HTR-8/SVneo (cell line): ENCODE measurements at places on chromosomes 6 and 20.

- DNase-seq = peak; percentile 96
These were observed 16.0 kb upstream of the PI16 start for GRCh38 chr6:36938536-36938935.

DNA sequence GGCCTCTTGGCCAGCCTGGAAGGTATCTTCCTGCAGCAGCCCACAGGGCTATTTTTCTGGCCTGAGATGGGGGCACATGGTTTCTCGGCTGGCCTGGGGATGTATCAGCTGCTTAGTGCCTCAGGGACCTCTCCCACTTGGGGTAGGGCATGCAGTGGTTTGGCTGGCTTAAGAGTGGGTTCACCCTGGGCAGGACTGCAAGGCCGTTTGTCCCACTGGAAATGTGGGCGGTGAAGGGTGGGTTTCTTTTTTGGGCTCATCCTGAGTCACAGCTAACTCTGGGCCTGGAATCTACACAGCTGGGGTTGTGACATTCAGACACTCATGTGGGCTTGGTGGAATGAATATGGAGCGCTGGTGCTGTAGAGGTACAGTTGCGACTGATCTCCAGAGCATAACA is 62.0 kb downstream of the CDH26 start:
- DNase-seq = no peak

DNA sequence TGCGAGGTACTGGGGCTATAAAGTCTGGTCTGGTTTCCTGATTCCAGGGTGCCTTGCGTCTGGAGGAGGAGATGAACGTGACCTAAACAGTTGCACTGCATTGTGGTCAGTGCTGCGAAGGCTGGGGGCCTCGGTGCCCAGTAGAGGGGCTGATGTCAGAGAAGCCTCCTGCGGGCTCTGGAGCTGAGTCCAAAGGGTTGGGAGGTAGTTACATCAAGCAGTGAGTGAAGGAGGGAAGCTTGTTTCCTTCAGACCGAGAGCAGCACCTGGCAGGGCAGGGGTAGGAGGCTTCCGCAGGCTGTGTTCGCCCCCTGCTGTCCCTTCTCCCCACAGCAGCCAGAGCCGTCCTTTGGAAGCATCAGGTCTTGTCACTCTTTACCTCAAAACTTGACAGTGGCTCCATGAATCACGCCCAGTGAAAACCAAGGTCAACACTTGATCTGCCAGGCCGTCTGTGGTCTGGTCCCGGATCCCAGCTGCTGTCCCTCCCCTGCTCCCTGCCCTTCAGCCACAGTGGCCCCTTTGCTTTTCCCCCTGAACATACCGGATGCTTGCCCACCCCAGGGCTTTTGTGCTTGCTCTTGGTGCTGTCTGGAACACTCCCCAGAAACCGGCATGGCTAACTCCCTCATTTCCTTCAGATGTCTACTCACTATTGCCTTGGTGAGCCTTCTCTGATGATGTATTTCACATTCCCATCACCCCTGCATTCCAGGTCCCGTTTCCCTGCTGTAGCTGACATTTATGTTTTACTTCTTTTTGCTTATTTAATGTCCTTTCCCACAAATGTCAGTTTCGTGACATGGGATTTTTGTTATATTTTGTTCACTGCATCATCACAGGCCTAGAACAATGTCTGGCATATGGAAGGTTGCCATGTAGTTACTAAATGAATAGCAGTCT is 7.0 kb downstream of the DYNLRB1 start:
- peak; percentile 63 for DNase-seq

GRCh38 chr6:79146421-79146820 is 68.4 kb upstream of the PHIP start:
- DNase-seq = no peak

GRCh38 chr6:149332602-149333265 is 15.2 kb downstream of the TAB2 start:
- DNase-seq = no peak

DNA sequence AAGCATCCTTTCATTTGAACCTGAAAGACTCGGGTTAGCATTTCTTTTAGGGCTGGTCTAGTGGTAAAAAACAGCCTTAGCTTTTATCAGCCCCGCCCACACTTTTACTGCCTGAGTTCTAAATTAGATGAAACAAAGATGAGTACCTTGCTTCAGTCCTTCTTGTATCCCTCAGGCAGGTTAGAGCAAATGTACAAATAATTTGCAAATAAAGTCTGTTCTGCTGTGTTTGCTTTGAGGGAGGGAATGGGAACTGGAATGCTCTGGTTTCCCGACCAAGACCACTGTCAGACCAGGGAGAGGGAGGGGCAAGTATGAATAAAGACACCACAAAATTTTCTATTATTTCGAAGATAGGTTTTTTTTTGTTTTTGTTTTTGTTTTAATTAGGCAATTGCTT is 85.5 kb upstream of the FLRT3 start:
- no peak for DNase-seq

DNA sequence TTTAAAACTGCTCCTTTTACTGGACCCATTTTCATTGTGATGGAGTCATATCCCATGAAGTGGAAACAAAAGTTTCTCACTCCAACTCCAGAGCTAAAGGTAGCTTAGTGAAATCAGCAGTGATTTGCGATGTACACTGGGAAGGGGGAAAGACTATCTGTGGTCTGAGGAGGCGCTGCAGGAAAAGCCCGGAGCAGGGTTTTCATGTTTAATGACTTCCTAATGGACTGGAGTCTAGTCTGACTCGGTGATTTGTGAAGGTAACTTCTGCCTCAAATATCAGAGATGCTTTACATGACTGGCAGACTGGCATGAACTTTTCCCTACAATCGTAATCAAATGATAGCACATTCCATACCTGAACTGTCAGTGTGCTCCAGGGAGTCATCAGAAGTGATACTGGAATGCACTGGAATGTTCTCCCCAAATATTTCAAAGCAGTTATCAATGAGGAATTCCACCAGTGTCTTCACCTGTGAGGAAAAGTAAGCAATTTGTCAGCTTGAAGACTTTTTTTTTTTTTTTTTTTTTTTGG is 7.0 kb downstream of the TAGAP start:
- DNase-seq = no peak

DNA sequence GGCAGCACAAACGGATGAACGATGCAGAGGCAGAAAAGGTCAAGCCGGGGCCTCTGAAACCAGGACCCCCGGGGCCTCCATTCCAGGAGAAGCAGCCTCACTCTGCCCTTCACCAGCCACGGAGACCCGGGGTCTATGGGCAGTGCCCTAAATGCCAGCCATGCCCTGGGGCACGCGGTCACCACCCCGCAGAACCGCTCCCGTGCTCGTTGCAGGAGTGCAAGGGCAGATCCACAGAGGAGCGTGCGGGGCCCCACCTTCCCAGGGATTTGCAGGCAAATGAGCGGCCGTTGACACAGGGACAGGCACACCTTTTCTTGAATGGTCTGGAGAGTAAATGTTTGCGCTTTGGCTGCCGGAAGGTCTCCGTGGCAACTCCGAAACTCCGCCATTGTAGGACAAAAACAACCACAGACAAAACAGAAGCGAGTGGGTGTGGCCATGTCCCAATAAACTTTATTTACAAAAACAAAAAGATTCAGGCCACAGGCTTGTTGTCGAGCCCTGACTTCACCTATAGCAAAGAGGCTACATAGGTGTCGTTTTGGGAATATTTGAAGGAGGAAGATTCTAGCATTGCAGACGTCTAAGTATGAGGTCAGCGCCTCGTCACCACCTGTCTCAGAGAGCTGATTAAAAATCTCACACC is 163.3 kb downstream of the TAF4 start:
- DNase-seq = no peak

DNA sequence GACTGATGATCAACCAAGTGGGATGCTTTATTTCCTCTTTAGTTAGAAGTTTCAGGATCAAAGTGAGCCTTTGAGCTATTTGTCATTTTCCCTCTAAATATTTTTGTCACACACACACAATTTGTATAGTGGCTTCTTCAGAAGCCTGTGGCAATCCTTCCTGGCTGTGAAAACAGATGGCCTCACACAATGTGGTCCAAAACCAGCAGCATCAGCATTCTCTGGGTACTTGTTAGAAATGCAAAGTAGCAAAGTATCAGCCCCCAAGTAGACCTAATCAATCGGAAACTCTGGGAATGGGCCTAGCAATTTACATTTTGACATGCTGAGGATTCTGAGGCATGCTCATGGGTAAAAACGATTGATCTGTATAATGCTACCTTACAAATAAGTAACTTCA is 115.9 kb downstream of the PAX1 start:
- DNase-seq = no peak

DNA sequence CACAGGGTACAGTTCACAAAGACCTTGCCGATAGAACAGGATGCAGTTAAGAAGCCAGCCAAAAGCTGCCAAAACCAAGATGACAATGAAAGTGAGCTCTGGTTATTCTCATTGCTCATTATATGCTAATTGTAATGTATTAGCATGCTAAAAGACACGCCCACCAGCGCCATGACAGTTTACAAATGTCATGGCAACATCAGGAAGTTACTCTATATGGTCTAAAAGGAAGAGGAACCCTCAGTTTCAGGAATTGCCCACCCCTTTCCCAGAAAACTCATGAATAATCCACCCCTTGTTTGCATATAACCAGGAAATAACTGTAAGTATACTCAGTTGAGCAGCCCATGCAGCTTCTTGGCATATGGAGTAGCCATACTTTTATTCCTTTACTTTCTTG is 748.7 kb downstream of the QKI start:
- no peak for DNase-seq

DNA sequence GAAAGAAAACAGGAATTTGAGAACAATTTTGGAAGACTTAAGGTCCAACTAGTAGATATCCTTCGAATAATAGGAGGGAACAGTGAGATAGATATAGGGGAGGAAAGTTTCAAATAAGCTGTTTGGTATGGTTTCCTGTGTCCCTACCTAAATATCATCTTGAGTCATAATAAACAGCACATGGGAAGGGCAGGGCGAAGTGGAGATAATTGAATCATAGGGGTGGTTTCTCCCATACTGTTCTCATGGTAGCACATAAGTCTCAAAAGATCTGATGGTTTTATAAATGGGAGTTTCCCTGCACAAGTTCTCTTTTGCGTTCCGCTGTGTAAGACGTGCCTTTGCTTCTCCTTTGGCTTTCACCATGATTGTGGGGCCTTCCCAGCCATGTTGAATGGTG is 39.5 kb upstream of the ENPP5 start:
- DNase-seq = no peak

DNA sequence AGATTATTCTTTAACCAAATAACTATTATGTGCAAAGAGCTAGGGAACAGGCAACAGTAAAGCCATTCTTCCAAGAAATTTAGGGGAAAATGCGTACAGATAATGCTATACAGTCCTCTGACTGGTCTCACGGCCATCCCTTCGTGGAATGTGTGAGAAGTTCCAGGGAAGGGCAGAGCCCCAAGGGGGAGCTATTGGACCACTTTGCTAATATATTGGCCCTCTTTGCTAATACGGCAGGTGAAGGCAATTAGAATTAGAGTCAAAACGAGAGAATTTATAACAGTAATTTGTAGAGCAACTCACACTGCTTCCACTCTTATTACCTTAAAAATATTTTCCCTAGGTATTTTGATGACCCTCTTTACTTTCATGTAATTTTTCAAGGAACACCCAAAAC is 140.4 kb downstream of the IMPG1 start:
- DNase-seq = no peak

GRCh38 chr20:3825526-3825925 is 5.2 kb downstream of the AP5S1 start:
- no peak for DNase-seq

DNA sequence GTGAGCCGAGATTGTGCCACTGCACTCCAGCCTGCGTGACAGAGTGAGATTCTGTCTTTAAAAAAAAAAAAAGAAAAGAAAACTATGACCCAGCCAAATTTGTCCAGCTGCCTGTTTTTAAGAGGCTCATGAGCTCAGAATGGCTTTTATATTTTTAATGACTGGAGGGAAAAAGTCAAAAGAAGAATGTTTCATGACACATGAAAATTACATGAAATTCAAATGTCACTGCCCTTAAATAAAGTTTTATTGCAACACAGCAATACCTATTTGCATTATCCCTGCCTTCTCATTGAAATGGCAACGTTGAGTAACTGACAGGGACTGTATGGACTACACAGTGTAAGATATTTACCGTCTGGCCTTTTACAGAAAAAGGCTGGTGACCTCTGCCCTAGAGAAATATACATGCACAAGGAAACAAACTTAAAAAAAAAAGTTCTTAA is 11.4 kb downstream of the SENP6 start:
- no peak for DNase-seq

- no peak for DNase-seq
These were observed 190.2 kb downstream of the ARHGAP18 start for GRCh38 chr6:129519750-129520149.

DNA sequence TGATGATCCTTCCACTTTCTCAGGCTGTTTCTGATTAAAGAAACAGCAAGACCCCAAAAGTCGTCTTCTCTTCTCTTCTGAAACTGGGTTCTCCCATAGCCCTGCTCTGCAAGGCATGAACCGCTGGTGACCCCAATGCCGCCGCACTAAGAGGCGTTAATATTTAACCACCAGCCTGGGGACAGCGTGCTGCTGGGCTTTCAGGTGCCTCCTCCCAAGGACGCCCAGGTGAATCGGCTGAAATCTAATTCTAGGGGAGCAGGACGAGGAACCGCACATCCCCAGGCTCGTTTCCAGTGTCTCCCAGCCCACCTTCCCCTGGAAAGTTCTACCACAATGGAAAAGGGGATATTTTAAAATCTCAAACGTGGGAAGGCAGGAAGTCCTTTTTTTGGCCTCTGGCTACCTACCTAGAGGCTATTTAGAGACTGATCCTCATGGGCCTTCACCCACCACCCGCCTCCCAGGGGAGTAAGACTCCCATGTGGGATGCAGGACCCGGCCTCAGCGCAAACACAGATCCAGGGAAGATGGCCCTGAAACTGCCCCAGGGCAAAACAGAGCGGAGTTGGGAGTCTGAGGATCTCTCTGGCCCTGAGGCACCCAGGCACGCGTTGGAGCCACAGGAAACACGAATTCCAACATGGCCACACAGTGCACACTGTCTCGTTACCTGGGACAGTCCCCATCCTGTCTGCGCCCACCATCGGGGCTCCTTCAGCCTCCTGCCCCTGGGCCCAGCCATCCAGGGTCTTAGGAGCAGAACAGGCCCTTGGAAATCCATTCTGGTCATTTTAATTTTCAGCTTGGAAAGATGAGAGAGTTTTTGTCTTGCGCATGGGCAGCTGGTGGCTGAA is 56.2 kb downstream of the BMP7 start:
- no peak for DNase-seq

DNA sequence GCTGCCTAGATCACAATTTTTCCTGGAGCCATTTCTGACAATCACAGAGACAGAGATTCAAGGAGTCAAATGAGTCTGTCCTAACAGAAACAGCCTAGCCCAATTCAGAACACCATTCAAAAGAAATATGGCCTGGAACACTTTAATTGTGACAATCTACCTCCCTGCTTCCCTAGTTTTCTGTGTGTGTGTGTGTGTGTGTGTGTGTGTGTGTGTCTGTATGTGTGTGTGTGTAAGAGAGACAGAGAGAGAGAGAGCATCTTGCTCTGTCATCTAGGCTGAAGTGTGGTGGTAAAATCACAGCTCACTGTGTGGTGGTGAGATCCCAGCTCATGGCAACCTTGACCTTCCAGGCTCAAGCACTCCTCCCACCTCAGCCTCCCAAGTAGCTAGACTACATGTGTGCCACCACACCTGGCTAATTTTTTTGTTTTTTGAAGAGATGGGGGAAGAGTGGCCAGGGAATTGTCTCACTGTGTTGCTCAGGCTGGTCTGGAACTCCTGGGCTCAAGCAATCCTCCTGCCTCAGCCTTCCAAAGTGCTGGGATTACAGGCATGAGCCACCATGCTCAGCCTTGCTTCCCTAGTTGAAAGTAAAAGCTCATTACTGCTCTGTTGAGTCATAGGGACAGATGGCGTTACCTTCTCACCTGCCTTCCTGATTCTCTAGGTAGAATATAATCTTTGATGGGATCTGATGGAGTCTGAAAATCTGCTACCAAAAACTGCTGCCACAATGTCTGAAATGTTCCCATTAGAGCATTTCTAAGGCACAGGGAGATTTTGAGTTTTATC is 89.6 kb upstream of the BEND6 start:
- no peak for DNase-seq
